NCI-H2081 (cell line): ENCODE measurements at places on chromosomes 3 and 15.

DNA sequence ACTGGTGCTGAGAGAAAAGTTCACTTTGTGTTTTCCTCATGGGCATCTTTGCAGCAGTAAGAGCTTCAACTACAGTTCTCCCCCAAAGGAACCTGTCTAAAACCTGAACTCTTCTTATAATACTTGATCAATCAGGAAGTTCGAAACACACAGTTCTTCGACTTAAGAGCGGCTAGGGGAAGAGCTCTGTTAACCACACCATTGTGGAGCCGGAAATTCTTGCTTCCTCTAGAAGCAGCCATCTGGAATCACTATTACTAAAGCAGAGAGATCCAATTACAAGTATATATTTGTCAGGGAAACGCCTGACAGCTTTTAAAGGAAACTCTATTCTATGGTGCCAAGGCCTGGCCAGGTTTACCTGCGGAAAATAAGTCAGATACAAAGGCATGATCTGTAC is 337.3 kb upstream of the CBLB start:
- peak; percentile 27 for DNase-seq

DNA sequence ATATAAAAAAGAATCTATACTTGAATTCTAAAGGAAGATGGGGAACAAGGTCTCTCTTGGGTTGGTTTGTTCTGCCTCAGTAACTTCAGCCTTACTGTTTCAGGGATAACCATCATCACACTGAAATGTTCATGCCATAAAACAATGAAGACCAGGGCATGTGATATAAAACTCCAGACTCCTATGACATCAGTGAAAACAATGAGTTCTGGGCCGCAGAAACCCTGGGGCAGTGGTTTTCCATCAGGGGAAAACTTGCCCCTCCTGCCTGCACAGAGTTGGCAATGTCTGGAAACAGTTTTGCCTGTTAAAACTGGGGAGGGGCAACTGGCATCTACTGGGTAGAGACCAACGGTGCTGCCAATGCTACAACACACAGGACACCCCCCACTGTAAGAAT is 46.8 kb downstream of the CA12 start:
- no peak for DNase-seq

- DNase-seq: no peak
These were observed 91.5 kb downstream of the MYLK start for GRCh38 chr3:123792473-123793201.

DNA sequence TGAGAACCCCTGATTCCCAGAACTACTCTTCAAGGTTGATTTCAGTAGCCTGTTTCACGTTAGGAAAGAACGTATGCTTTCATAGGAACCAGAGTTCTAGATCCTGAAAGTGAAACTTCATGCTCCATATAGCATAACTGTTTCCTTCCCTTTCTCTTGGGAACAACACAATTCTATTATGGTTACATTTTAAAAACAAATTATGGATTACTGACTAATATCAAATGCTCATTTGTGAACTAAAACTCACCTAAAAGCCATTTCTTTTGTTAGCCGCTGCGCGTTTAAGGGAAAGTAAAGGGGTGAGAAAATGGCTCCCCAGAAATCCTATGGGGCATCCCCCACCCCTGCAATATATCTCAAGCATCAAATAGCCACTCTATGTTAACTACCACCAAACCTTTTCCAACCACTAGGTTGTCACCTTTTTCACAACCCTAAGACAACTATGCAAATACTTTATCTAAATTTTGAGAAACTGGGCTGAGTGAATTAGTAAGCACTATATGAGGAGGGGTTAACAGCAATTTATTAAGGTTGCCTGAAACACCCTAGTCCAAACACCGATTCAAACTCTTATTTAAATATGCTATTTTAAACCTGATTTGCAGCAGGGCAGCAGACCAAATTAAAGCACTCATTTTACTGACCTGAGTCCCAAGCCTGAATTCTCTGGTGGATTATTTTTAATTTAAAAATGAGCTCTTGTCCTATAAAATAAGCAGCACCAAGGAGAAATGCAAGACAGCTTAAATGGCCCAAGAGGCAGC is 2.4 kb downstream of the SIAH2 start:
- no peak for DNase-seq

DNA sequence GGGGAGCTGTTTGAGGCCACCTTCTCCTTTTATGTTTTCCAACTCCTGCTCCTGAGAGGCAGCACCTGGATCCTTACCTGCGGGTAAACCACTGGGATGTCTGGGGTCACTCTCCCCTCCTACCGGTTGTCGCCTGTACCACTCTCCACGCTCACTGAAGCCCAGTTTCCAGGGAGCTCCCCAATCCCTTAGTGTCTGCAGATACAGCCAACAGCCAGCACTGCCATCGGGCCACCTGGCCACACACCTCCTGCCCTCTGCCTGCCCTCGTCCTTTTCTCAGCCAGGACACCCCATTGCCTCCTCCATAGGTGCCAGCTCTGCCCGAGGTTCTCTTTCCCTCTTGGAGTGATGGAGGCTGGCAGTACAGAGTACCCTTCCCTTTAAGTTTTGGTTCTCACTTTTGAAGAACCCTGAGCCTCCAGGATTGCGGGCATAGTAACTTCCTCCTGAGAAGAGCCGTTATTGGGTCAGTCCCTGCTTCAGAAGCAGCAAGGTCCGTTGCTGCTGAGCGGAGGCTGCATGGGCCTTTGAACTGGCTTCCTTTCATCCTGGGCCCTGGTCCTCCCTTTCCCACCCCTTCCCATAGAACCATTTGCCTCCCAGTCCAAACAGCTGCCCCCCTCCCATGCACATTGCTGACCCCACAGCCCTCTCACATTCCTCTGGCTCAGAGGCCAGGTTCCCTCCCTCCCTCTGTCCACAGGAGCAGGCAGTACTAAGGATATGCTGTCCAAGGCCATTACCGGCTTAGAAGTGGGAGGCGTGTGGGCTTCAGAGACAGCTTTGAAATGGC is 30.9 kb downstream of the ARNT2 start:
- DNase-seq: no peak

DNA sequence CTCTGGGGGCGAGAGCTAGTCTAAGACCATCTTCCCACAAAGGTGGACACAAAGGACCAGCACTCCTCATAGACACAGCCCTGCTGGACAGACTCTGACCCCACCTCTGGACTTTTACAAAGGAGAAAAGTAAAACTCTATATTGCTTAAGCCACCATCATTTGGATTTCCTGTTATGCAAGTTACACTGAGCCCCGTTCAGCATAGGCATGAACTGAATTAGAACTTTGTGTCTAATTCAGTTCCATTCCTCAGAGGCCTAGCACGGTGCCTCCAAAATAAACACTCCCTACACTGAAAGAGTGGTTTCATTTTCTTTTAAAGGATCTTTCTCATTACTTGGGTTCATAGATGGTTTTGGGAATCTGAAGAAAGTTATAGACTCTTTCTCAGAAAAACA is 79.2 kb upstream of the OCA2 start:
- no peak for DNase-seq

DNA sequence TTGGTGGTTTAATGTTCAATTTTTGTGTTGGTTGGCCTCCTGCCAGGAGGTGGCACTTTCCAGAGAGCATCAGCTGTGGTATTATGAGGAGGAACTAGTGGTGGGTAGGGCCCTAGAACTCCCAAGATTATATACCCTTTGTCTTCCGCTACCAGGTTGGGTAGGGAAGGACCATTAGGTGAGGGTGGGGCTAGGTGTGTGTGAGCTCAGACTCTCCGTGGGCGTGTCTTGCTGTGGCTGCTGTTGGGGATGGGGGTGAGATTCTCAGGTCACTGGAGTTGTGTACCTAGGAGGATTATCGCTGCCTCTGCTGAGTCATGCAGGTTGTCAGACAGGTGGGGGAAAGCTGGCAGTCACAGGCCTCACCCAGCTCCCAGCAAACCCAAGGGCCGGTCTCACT is 187.1 kb downstream of the DPH6 start:
- DNase-seq: no peak

DNA sequence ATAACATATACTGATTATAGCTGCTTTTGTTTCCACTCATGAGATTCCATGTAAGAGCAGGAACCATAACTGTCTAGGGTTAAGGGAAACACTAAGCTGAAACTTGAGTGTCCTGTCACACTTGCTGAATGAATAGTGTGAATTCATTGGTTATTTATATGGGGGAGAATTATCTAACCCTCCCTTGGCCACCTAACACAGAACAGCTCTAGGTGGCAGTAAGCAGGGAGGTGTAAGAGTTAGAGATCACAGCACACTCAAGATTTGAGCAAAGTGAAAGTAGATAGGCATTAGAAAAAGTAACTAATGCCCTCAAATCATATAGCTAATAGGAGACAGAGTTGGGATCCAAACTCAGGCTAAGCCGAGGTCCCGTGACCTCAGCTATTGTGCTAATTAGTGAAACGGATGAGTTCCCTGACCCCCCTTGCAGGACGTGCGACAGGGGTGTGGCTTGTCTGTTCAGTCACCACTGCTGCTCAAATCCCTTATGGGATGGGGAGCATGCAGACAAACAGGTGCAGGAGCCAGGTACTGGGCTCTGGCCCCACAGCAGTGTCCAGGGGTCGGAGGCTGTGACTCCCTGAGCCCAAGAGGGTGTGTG is 27.7 kb upstream of the ANO10 start:
- DNase-seq: no peak

- no peak for DNase-seq
These were observed 24.8 kb downstream of the LINGO1 start for GRCh38 chr15:77607894-77608261.

DNA sequence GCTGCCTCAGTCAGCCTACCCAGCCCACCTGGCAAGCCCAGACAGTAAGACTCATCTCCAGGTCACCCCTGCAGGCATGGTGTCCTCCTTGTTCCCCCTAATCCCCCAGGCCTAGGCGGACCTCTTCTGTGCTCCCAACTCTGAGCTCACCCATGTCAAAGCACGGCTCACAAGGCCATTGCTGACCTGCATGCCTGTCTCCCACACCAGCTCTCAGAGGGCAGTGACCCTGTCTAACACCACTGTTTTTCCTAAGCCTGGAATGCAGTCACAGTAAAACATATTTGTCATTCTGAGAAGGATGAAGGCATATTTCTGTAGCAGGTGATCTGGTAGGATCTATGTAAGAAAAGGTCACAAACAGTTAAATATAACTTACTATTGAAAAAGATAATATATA is 110.3 kb upstream of the HACD2 start:
- DNase-seq: no peak

DNA sequence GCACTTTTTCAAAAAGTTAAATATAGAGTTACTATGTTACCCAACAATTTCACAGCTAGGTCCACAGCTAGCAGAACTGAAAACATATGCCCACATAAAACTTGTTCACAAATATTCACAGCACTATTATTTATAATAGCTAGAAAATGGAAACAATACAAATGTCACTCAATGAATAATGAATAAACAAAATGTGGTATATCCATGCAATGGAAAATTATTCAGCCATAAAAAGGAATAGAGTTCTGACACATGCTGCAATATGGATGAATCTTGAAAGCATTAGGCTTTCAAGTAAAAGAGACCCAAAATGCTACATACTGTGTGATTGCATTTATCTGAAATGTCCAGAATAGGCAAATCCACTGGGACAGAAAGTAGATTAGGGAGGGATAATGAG is 111.9 kb downstream of the MECOM start:
- DNase-seq: no peak

DNA sequence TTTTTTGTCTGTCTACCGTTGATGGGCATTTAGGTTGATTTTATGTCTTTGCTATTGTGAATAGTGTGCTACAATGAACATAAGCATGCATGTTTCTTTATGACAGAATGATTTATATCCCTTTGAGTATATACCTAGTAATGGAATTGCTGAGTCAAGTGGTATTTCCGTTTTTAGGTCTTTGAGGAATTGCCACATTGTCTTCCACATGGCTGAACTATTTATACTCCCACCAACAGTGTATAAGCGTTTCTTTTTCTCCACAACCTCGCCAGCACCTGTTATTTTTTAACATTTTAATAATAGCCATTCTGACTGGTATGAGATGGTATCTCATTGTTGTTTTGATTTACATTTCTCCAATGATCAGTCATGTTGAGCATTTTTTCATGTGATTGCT is 89.6 kb upstream of the GALNT15 start:
- DNase-seq: no peak

DNA sequence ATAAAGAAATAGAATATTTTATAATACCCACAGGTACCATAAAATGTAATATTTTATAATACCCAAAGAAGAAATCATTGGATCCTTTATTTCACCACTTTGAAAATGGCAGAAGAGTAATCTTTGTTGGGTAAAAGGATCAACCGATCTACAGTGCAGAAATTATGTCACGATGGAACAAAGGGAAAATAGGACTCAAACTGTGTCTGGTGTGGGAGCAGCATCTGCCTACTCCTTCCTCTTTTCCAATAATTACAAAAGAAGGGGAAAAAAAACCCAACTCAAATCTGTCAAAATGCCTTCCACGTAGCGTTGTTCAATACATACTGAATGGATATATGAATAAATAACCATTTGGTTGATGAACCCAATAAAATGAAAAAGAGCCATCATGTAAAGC is 492.6 kb upstream of the TBL1XR1 start:
- DNase-seq: no peak
